Stimulated activated CD4-positive, alpha-beta T cell treated with anti-CD3 and anti-CD28 coated beads, Interleukin-15, amount 100 ng/mL, for 1 hour (primary cell): ENCODE measurements at places on chromosomes 6 and 20.

GRCh38 chr6:79735183-79735582 lies 104.1 kb downstream of the SH3BGRL2 start:
- DNase-seq: no peak

DNA sequence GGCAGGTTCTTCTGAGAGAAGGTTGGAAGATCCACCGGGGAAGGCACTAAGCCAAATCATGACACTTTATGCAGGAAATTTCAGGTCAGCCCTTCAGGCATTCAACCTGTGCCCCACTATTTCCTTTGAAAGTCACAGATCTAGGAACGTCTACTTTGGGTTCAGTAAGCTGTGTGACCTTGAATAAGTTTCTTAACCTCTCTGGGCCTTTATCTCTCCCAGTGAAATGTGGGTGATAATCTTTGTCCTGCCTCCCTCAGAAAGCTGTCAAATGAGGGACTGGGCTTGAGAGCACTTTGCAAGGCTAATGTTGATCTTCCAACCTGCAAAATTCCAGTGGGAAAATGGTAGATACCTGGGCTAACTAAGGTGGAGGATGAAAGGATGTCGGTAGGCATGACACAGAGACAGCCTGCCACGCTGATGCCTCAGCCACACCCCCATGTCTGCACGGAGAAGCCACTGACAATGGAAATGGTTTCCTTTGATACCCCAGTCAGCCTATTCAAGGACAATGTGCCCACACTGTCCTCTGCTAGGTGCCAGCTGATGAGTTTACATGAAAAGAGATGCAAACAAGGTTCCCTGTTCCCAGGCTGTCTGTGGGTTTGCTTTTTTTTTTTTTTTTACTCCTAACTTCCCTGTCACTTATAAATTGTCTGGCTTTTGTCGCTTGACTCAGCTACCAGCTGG lies 9.3 kb downstream of the BNIP5 start:
- DNase-seq: no peak

DNA sequence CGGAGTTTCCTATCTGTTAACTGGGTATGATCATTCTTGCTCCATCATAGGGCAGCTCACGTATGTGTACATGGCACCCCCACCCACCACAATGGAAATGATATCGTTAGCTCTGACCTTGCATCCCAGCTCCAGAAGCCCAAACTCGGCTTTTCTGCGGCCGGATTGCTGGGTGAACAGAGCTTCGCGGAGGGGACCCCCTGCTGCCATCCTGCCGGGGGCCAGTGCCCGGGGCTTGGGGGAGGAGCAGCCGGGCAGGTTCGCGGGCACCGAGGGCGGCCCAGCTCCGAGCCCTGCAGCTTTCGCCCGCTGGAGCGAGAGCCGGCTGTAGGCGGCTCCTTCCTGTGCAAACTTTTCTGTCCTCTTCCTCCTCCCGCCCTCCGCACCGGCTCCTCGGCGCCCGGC lies 24.9 kb upstream of the FUCA2 start:
- DNase-seq: peak; percentile 25

DNA sequence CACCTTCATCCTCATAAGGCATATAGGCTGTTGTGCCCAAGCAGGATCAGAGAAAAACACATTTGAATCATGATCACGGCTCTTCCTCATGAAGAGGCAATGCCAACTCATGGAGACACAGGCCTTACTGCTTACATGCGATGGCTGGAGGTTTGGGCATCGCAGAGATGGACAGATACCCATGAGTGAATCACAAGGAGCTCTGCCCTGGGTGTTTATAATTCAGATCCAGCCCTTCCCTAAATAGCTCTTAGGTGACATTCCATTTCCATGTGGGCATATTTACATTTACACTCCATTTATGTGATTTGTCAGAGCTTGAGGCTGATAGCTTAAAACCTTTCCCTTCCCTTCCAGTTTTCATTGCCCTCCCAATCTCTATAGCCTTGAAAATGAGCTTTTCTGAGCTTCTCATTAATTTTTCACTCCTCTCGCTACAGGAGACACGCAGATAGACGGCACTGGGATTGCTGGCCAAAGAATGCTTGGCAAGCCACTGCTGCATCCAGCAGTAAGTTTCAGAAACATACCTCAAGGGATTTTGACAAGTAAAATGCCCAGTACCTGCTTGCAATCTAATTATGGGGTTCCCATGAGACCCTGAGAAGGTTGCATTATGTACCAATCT lies 249.1 kb downstream of the TBC1D7 start:
- DNase-seq: no peak

GRCh38 chr20:6501061-6501460 lies 266.4 kb upstream of the BMP2 start:
- no peak for DNase-seq

DNA sequence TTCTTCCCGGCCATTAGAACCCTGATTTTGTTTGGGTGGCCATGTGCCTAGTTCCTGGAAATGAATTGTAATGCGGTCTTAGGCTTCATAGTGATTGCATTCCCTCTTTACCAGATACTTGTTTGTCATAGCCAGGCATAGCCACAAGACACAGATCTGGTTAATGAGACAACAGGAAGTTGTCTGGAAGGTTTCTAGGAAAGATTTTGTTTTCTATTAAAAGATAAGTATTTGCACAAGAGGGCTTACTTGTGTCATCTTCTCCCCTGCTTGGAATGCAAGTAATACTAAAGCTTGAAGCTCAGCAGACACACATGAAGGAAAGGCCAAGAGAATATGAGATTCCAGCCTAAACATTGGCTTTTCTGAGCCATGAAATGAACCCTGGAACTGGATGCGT lies 12.9 kb downstream of the FARS2 start:
- DNase-seq: no peak

DNA sequence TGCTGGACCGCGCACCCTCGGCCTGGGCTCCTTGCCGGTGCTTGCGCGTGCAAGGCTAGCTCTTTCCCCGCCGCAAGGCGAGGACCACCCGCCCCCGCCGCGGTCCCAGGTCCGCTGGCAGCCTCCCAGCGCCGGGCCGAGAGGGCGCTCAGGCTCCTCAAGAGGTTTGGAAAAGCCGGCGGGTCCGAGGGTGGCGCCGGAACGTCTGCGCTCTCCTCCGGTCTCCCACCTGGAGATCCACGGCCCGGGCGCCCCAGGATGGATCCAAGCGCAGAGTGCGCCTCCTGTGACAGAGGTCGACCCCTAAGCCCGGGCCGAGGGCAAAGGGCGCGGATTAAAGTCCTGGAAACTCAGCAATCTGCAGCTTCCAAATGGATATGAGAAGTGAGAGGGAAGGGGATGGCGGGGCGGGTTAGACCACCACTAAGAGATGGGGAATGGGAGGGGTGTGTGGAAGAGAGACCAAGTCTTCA lies 575 bp upstream of the MICAL1 start:
- no peak for DNase-seq

GRCh38 chr6:166612471-166612881 lies 14.6 kb downstream of the RPS6KA2 start:
- no peak for DNase-seq

GRCh38 chr6:39865011-39865888 lies 69.0 kb downstream of the MOCS1 start:
- peak; percentile 20 for DNase-seq

DNA sequence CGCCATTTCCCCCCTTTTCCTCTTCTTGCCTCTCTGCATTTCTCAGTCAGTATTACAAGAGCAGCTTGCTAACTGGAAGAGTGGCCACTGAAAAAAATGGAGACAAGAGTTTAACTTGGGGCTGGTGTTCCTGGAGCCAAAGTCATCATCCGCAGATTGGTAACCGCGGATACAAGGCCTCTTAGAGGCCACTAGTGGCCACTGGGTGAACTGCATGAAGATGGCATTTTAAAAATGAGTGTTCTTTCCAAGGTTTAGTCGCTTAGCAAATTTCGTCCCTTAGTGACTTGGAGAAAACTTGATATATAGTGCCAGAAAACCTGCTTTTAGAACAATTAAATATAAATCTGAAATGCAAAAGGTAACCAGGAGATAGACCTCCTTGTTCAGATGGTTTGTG lies 4.8 kb downstream of the F13A1 start:
- no peak for DNase-seq

DNA sequence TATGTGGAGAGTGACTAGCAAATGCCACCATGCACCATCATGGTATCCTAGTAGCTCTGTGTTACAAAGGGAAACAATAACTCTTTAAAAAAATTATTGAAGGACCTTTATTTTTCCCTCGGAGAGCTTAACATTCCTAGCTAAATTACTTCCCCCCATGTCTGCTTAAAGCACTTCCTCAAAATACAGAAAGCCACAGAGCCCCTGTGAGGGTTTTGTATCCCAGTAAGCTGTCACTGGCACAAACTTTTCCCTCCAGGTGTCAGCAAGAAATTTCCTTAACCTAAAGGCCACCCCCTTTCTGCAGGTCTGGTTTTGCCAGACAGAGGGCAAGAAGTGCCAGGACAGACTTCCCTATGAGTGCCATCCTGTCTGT lies 340.0 kb upstream of the PRDM1 start:
- no peak for DNase-seq

DNA sequence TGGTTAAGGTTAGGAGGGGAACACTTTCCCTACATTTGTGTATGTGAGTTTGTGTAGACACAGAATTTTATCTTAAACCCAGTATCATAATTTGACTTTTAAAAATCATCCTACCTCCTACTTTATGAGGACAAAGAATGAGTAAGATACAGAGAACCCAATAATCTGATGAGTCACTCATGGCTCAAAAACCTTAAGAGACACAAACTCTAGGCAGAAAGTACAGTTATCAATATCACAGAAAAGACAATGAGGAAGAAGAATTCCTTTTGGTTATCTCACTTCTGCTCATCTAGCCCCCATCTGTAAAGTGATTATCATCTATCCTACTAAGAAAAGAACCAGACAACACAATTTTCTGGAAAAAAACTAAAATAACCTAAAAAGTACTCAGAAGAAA lies 87.7 kb downstream of the EPB41L2 start:
- no peak for DNase-seq

- no peak for DNase-seq
These were observed 356 bp downstream of the BYSL start for GRCh38 chr6:41921712-41921998.

DNA sequence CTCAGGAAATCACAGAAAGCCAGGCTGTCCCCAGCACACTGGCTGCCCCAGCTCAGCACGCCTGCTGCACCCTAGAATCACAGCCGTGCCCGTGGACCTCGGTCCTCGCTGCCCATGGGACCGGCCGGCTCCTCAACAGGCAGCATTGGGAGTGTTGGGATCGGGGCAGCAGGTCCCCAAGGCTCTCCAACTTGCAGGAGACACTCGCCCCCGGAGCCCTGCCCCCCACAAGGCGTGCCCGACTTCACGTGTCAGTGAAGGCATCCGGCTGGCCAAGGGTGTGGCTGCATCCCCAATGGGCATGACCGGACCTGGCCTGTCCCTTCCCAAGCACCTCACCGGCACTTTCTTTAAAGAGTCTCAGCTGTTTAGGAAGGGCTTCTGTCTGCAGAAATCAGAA lies 3.0 kb upstream of the NTSR1 start:
- DNase-seq: no peak

DNA sequence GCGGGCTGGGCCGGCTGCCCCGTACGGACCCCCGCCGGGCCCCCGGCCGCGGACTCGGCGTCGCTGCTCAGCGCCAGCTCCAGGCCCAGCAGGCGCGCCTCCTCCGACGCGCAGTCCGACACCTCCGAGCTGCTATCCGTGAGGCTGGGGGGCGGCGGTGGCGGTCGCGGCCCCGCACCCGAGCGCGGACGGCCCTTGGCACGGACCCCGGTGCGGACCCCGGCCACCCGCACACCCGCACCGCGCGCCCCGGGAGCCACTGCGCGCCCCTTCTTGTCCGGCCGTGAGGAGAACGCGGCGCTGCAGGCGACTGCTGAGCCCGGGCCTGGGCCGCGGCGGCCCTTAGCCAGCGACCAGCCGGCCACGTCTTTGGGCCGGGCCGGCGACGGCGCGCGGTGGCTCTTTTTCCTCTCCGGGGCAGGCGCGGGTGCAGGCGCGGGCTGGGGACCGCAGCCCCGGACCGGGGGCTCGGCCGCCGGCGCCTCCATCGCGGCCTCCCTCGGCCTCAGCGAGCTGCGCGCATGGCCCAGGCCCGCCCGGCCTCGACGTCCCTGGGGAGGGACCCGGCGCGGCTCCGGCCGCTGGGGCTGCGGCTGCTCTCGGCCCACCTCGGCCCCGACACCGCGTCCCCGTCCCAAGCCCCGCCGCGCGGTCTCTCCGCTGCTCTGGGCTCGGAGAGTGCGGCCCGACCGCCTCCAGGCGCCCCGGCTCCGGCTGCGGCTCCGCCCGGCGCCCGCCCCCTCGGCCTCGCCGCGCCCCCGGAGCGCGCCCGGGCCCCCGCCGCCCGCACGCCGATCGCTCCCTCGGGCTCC lies 12.9 kb upstream of the TLDC2 start:
- DNase-seq: no peak

DNA sequence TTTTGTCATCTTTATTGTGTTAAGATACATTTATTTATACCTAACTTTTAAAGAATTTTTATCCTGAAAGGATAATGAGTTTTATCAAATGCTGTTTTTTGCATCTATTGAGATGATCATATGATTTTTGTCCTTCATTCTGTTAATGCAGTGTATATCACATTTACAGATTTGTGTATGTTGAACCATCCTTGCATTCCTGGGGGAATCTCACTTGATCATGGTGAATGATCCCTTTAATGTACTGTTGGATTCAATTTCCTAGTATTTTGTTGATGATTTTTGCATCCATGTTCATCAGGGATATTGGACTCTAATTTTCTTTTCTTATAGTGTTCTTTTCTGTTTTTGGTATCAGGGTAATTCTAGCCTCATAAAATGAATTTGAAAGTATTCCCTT lies 38.5 kb upstream of the SLC22A3 start:
- no peak for DNase-seq

DNA sequence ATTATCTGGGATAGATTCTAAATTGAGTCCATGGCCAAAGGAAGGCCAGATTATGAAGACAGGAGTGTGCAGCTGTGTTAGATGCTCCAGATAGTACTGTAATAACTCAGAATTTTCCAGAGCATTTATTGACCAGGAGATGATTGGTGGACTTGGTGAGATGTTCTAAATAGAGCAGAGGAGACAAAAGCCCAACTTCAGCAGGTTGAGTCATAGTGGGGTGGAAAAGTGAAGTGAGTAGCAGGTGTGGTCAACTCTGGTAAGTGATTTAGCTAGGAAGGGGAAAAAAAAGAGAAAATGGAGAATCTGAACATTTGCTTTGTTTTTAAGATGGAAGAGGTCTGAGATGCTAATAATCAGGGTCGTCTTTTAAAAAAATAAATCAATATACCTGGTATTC lies 227.4 kb downstream of the TMEM200A start:
- DNase-seq: no peak

DNA sequence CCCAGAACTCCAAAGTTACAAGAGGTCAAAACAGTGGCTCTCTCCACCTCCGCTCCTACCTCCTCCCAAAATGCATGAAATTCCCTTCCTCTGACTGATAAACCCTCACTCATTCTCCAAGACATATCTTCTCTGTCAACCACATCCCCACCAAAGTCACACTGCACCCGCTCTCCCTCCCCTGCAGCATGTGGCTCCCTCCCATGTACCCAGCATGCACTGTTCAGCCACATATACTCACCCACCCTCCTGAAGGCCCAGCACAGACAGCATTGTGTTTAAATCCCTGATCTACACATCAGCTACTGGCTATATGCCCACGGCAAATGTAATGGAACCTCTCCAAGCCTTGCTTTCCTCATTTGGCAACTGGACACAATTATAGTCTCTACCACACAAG lies 5.5 kb upstream of the POU5F1 start:
- DNase-seq: no peak

GRCh38 chr6:163417595-163417994 lies 3.1 kb downstream of the QKI start:
- DNase-seq: no peak
